ENCODE measurements at places on chromosomes 3 and 15. TPM values are rescaled to one million over a fixed set of nuclear protein-coding genes. Genes with fewer than 3 reads are reported as not detected.

DNA sequence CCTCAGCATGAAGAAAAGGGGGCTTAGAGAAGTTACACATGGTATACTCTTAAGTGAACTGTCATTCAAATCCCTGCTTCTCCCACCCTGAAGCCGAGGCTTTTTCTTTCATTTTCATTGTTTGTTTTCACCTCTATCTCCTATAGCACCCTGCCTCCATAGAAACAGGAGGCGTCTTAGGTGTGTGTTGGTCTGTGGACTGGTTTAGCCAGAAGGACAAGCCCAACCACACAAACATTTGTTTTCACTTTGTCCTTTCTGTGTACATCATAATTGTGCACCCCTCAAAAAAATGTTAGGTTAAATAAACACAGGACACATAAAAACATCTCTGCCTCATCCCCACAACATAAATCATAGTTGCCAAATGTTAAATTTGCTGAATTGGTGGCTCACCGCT lies 73.3 kb upstream of the UBE2E2 start:
- DNase-seq: no peak

DNA sequence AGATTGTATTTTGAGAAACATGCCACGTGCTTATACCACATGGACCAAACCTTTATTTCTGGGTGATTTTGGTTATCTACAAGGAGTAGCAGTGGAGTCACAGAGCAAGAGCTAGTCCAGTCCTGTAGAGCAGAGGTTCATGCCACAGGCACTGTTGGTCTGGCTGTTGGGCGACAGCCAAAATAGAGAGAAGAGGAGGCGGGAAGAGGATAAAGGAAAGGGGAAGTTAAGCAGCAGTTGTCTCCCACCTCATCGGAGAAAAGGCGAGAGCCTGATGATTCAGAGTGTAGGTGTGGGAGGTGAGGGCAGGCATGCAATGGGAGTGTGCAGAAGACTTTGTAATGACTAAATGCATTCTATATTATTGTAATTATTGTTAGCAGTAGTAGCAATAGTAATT lies 237.5 kb upstream of the ROPN1 start:
- DNase-seq: no peak

The SMAD3 gene
- 85.9 TPM for total RNA-seq

- no peak for DNase-seq
These were observed 5.5 kb downstream of the AP3S2 start for GRCh38 chr15:89888214-89888804.

The FHIT gene
- total RNA-seq: 3.8 TPM

GRCh38 chr3:13215940-13216546 lies 142.8 kb upstream of the IQSEC1 start:
- DNase-seq: no peak

The P2RY14 gene
- total RNA-seq: 0.88 TPM

- no peak for DNase-seq
These were observed 101.6 kb downstream of the CFAP44 start for GRCh38 chr3:113339616-113340244.

DNA sequence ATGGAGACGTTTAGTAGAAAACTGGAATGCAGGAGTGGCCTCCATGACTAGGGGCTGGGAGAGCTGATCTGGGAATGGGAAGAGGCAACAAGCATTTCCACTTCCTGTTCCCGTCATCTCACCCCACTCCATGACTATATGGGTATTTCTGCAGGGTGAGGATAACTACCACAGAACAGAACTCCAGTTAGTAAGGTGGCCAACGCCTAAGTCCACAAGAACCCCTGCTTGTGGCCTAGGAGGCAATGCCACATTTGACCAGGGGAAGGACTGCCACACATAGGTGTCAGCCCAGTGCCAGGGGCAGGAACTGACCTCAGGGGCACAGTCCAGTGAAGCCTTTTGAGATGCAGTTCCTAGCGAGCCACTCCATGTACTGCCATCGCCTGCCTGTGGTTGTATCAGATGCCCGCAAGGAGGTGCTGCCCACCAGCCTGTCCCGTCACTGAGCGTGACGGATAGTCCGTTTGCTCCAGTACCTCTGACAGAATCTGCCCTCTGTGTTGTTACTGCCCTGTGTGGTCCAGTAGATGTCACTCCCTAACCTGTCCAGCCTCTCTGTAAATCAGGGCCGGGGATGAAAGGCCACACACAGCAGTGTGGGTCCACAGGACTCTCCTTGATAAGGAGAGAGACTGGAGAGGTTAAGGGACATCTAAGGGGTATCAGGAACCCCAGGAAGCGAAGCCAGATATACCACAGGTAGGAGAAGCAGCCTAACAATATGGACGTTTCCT lies 3.5 kb upstream of the MTFMT start:
- peak; percentile 39 for DNase-seq

DNA sequence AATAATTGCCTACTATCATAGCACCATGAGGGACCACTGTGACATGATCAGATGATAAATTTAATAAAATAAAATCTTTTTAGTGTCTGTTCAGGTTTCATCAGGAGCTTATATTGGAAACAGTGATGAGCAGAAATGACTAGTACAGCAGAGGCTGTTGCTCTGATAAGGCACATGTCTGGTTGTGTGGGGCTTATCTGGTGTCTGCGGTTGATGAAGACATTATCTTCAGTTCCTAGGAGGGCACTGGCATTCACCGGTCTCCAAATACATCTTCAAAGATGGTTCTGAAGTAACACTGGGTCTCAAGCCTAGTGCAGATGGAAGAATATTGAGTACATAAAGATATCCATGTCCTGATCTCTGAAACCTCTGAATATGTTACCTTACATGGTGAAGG lies 125.3 kb downstream of the SUCNR1 start:
- DNase-seq: no peak

GRCh38 chr3:58153371-58153770 lies 57.4 kb downstream of the DNASE1L3 start:
- DNase-seq: no peak

The THUMPD3 gene
- total RNA-seq: 42.0 TPM

- no peak for DNase-seq
These were observed 270.1 kb downstream of the PDCD6IP start for GRCh38 chr3:34068505-34068904.

DNA sequence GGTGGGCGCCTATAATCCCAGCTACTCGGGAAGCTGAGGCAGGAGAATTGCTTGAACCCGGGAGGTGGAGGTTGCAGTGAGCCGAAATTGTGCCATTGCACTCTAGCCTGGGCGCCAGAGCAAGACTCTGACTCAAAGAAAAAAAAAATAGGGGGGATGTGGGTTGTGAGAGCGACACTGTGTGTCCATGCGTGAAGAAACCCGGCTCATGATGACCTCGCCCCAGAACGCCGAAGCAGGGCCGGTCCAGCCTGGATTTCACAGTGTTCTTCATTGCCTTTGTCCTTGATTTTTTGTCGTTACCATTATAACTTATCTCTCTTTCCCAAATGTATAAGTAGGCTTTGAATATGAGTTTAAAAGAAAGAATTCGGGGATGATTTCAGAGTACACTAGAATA lies 128.7 kb downstream of the PGPEP1L start:
- no peak for DNase-seq

GRCh38 chr15:89662893-89663626 lies 7.8 kb upstream of the KIF7 start:
- DNase-seq: no peak

DNA sequence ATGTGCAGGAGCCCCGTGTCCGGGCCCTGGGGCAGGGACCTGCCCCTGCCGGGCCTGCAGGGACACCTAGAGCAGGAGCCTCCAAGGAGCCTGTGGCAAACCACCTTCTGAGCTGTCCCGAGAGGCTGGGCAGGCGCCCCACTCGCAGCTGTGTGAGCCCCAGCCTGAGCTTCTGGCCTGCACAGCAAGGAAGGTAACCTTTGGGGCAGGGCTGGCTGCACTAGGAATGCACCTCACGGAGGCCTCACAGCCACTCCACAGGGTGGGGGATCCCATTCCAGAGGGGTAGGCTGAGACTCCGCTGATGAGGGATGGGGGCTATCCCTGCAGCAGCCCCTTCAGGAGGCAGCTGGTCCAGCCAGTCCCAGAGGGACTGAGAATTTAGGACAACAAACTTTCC lies 68.1 kb downstream of the DNAJB8 start:
- DNase-seq: no peak

GRCh38 chr3:14169871-14170270 lies 8.5 kb downstream of the XPC start:
- no peak for DNase-seq

DNA sequence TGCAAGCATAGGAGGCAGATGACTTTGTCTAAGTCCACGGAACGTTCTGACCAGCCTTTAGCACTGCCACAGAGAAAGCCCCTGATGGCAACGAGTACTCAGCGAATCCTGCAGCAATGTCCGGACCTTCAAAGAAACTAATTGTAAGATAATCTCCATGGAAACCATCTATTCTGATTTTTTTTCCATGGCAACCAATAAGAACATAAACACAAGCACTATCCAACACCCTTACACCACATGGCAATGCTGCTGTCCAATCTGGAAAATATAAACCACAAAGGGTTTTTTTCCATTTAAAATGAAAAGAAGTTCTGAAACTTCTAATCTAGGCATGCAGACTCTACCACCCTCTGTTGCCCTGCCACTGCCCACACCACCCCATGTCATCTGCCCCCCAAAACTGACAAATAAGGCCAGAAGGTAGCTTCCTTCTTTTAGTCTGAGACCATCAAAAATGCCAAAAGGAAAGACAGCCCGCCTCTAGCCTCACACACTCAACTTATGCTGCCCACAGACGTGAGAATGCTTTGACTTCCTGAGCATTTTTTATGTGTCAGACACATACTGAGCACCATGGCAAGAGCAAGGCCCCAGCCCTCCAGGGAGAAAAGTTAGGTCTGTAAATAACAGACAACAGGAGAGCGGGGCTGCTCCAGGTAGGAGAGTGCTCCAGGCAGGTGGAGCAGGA lies 44.5 kb downstream of the POC1A start:
- no peak for DNase-seq

The MKRN2OS gene
- total RNA-seq: not detected

- DNase-seq: no peak
These were observed 12.5 kb downstream of the RAB27A start for GRCh38 chr15:55277116-55277564.

DNA sequence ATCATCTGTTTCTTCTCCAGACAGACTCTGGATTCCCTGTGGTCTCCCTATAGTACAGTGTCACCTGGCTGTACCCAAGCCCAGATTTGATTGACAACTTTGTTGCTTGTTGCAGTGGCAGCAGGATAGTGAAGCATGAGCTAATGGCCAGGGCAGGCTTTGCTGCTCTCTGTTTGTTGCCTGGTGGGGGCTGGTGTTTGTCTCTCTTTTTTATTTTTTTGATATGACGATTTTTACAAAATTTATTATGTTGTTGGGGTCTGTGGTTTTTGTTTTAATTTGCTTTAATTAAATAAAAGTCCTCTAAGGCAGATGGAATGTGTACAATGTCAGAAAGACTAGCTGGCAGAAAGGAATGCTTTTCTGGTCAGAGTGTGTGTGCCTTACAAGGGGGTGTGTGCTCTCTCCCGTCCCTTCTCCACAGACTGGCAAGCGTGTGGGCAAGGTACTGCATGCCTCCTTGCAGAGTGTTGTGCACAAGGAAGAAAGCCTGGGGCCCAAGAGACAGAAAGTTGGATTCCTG lies 15.2 kb upstream of the CLEC3B start:
- DNase-seq: no peak

The P2RY12 gene
- total RNA-seq: 0.64 TPM

DNA sequence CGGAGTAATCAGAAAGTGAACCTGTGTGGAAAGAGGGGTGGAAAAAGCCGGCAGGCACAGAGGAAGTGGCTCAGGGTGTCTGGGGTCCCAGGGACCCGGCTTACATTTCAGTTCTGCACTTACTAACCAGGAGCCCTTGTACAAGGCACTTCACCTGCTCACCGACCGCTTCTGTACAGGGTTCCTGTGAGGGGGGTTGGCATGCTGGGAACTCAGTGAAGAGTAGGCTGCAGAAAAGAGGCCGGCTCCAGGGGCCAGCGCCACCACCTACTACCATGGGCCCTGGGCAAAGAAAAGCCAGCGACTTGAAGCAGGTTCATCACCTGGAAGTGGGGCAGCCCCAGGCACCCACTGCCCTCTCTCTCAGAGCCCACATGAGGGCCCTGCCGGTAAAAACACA lies 6.2 kb downstream of the STIMATE start:
- DNase-seq: no peak

GRCh38 chr3:50221051-50221410 lies 15.0 kb upstream of the GNAI2 start:
- DNase-seq: no peak

DNA sequence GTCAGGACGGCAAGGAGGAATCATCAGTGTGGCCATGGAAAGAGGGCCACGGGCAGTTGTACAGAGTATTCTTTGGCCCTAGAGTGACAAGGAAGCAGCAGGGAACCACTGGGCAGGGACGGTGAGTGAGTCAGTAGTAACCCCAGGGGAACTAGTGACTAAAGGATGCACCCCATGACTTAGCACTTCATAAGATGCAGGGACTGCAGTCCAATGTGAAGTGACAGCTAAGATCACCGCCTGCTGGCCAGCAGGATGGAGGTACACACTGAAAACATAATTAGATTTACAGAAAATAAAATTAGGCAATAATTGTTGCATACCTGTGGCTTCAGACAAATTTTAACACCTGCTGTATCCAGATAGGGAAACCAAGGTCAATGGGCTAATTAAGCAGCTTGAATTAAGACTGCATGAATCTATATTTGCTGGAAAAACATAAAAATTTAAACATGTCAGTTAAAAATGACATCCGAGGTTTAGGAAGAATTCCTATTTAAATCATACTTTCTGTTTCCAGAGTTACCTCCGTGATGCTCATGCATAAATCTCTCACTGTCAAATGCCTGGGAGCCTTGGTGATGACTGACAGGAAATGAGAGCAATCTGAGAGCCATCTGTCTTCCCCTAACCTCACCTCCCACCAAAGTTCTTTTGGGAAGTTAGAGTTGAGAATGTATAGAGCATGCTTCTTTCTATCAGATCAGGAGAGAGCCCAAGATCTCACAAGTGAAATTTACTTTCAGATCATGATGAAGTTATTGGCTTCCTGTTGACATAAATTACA lies 56.5 kb downstream of the DCLK3 start:
- DNase-seq: no peak

GRCh38 chr15:92122259-92122658 lies 268.8 kb downstream of the SLCO3A1 start:
- DNase-seq: no peak

GRCh38 chr3:132352556-132353143 lies 35.4 kb downstream of the ACP3 start:
- no peak for DNase-seq

DNA sequence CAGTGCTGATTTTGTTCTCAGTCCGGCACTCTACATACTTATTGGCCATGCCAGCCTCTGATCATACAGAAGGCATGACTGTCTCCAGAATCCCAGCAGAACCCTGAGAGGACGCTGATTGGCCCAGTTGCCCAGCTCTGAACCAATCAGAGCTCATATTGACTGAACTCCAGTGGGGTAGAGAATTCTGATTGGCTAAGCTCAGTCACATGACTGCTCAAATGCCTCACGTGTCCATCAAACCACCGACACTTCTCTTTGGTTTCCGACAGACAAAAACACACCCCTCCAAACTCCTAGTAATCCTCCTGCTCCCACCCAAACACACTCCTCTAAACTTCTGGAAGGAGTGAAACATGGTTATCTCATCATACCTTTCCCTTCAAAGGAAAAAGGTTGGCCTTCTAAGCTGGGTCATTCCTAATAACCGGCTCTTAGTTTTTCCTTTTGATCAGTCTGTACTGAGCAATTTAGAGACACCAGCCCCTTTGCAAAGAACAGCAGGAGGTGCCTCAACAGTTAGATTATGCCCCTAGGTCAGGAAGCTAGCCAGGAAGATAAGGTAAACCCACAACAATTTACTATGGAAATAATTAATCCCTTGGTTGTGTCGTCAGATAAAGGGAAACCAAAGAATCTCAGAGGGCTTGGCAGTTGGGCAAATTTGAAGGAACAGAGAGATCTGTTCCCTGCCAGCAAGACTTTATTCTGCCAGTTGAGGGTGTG lies 187.8 kb downstream of the TLE3 start:
- DNase-seq: no peak
